AML-193 (cell line): ENCODE measurements at places on chromosomes 12 and 14.

DNA sequence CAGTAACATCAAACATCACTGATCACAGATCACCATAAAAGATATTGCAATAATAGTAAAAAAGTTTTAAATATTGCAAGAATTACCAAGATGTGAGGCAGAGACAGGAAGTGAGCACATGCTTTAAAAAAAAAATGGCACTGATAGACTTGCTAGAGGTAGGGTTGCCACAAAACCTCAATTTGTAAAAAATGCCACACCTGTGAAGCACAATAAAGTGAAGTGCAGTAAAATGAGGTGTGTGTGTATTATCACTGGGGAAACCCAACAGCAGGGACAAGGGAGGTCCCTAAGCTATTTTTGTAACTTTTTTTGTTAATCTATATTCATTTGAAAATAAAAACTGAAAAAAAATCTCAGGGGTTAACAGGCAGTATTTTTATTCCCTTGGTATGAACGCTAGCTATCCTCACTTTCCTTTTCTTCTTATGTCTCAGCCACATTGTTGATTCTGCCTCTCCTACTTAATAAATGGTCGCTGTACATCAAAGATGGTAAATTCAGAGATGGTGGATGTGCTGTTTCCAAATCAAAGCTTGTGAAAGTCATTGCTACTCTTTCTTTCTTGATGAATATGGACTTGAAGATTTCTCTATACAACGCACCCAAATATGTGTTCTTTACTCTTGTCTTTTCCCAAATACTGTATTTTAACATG is 14.0 kb upstream of the KLRD1 start:
- DNase-seq = no peak

DNA sequence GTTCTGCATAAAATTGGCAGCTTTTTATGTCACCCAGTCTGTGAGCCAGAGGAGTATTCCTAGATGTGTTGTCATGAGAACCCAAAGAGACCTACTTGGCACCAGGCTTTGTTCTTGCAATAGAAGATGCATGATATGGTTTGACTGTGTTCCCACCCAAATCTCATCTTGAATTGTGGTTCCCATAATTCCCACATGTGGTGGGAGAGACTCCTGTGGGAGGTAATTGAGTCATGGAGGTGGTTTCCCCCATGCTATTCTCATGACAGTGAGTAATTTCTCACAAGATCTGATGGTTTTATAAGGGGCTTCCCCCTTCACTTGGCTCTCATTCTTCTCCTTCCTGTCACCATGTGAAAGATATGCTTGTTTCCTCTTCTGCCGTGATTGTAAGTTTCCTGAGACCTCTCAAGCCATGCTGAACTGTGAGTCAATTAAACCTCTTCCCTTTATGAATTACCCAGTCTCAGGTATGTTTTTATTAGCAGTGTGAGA is 572.0 kb upstream of the ATP2B1 start:
- DNase-seq = no peak

GRCh38 chr12:27285403-27285802 is 41.3 kb downstream of the STK38L start:
- no peak for DNase-seq

- no peak for DNase-seq
Observed at GRCh38 chr14:35159742-35160409, 37.5 kb downstream of the PRORP start.

GRCh38 chr12:72313806-72314205 is 41.6 kb downstream of the TRHDE start:
- DNase-seq = no peak

DNA sequence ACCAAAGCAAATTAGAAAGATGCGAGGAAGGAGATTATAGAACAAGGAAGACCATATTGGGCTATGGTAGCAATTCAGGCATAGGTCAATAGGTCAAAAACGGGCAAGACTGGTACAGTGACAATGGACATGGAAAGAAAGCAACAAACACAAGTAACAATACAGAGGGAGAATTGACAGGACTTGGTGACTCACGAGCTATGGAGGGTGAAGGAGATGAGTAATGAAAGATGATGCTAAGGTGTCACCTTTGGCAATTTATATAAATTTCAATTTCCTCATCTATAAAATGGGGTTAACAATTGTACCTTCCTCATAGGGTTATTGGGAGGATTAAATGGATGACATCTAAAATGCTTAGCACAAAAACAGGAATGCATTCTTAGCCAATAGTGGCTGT is 15.1 kb upstream of the DUSP16 start:
- no peak for DNase-seq

- DNase-seq = no peak
Observed at GRCh38 chr12:91059211-91059610, 1.4 kb upstream of the KERA start.
